Activated CD4-positive, alpha-beta T cell treated with anti-CD3 and anti-CD28 coated beads, Interleukin-2, amount 50 U/mL, for 1 hour (primary cell): ENCODE measurements at places on chromosomes 5 and 9.

GRCh38 chr5:93572608-93573353 is 8.2 kb downstream of the NR2F1-AS1 start:
- DNase-seq: no peak

DNA sequence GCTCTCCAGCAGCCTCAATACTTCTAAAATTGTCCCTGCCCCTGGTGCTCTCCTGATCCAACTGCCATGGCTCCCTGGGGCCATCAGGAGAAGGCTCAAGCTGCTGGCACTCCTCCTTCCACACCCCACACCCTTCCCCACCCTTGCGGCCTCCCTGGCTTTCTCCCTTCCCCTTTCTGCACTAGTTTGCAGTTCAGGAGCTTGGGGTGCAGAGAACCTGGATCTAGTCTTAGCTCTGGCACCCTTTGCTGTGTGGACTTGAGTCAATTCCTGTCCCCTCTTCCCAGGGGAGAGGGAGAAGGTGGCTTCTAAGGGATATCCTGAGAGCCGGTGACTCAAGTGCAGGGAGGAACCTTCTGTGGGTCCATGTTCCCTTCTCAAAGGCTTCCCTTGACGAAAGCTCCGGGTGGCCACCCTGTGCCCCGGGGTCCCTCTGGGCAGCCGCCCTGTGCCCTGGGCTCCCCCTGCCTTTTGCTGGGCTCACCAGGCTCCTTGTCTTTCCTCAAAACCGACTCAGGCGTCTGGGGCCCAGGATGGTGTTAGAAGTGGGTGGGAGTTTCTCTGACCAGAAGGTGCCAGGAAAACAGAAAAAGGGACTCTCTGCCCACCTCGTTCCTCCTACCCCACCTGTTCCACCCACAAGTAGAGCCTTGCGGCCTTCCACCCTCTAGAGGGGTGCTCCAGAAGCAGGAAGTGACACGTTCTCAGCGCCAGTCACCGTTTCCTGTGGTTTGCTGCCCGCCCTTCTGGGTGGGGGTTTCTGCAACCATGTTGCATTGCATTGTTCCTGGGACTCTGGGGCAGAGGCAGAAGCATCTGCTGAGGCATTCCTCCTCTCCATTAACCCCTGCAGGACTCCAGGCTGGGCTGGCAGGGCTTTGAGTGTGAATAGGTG is 15.0 kb downstream of the GLIPR2 start:
- peak; percentile 83 for DNase-seq

GRCh38 chr5:172313915-172314314 is 30.4 kb upstream of the UBTD2 start:
- no peak for DNase-seq

DNA sequence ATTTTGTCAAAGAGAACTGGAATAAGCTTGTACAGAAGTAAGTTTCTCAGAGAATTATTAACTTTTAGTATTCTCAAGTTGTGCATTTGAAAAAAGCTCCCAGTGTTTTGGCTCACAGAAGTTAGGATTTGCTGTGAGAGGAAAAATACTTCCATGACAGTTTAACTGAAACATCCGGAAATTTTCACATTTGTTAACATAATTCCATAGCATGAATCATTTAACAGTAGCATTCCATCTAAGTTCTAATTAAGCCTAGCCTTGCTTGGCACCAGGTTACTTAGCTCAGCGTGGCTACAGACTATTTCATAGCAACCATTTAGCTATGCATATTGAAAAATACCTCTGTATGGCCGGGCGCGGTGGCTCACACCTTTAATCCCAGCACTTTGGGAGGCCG is 90.8 kb downstream of the LNPEP start:
- no peak for DNase-seq

DNA sequence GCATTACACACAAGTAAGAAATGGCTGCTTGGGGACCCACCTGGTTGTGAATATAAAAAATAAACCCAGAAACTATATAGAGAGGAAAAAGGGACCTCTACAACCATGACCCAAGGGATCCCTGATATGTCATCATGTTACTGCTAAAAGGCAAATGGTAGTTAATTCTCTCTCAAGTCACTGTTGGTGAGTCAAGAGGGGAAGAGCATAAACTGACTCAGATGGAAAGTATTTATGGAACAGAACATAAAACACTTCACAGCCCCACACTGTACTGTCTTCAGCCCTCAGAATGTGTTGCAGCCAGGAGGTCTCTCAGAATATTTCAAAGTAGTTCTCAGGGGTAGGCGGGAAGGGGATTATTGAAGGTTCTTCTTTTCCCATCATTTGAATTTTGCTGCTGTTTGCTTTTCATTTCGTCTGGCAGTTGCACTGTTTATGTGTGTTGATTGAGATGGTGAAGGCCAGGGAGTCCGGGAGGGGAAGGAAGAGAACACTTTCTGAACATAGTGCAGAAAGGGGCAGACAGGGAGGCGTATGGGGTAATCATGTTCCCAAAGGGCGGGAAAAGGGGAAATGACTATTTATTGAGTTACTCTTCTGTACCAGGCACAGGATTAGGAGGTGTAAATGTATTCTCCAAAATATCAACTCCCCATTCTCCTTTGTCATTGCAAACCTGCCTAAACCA is 85.5 kb downstream of the TEK start:
- no peak for DNase-seq

DNA sequence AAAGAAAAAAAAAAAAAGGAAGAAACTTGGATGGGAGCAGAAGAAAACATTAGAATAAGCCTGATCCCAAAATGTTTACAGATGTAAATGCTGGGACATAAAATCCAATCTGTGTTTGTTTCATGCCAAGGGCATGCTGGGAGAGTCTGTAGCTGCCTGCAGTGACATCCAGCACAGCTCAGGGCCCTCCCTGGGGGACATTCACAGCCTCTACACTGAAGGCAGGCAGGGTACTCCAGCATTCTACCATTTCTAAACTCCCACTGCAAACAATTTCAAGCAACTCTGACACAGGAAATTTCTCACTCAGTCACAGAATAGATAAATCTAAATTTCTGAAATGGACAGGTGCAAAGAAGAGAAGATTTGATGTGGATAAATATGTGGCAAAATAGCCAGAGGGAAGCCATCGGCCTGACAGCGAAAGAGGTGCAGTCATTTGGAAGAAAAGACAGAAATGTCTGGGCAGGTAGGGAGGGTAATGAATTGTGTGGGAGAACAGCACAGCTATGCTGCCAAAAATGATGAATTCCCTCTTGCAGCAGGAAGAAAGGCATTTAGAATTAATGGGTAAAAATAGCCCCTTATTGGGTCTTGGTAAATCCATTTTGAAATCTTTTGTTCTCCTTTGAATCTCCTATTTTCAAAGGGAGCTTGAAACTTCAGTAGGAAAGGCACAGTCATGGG is 199.4 kb downstream of the MED10 start:
- DNase-seq: no peak

- DNase-seq: no peak
These were observed 22.7 kb downstream of the MED27 start for GRCh38 chr9:132056717-132057560.

- no peak for DNase-seq
These were observed 15.1 kb upstream of the OXCT1 start for GRCh38 chr5:41885286-41885685.

GRCh38 chr5:67316695-67317094 is 120.1 kb upstream of the CD180 start:
- no peak for DNase-seq

DNA sequence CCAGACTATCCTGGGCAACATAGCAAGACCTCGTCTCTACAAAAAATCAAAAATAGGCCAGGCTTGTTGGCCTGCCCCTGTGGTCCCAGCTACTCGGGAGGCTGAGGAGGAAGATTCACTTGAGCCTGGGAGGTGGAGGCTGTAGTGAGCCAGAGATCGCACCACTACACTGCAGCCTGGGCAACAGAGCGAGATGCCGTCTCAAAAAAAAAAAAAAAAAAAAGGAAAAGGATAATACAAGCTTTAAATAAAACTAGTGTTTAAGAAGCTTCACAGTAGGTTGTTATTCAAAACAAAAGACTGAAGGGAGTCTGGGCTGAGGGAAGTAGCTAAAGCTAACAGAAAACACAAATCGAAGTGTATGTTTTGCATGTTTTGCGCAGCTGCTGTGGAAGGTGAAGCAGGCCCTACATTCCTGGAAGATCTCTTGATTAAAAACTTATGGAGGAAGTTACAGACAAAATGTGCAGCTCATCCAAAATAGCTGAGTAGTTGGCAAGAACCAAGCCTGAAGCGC is 581 bp upstream of the C9orf40 start:
- DNase-seq: no peak

- no peak for DNase-seq
These were observed 73.5 kb upstream of the GALNT10 start for GRCh38 chr5:154117050-154117449.

- DNase-seq: no peak
These were observed 24.0 kb downstream of the LIX1 start for GRCh38 chr5:97118261-97119006.

GRCh38 chr9:125343518-125344275 is 82.1 kb downstream of the GAPVD1 start:
- no peak for DNase-seq

DNA sequence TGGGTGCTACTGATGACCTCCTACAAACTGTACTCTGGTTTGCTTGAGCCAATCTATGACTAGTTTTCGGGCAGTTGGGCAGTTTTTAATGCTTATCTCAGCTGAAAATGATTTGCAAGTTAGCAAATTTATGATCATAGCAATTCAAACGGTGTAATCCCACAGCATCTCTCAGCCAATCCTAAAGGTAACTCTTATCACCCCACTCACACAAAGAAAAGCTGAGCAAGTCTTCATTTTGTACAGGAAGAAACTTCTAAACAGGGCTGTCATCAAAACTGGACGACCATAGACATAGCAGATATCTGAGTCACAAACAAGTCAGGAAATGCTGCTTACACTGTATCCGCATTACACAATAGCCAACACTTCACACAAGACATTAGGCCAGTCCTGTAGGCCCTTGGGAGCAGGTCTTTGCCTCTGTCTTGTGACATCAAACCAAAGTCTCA is 2.6 kb upstream of the ENC1 start:
- DNase-seq: no peak

GRCh38 chr5:106959387-106959786 is 711.4 kb downstream of the EFNA5 start:
- no peak for DNase-seq

GRCh38 chr5:59371525-59372127 is 521.9 kb downstream of the PDE4D start:
- no peak for DNase-seq

- DNase-seq: no peak
These were observed 32.9 kb downstream of the TSPAN17 start for GRCh38 chr5:176680226-176680563.

DNA sequence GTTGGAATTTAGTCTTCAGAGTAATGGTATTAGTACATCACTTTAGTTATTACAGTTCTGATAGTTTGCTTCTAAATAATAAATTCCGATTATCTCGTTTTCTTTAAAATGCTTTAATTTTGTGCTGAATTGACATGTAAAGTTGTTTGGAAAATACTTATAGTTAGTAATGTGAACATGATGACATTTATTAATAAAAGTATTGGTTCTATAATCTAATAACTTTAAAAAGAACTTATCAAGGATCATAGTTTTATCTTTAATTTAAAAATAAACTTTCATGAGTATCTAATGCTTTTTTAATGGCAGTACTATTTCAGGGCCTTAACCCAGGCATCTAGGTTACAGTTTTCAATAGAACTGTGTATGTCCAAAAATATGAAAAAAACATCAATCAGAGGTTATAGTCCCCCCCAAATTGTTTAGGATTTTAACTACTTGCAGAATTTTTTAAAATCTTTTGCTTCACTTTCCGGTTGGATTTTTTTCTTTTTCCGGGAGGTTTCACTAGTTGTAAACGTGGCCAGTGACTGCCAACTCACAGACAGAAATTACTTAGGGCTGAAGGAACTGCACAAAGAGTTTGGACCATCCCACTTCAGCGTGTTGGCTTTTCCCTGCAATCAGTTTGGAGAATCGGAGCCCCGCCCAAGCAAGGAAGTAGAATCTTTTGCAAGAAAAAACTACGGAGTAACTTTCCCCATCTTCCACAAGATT is 680 bp downstream of the GPX8 start:
- no peak for DNase-seq

GRCh38 chr5:17182494-17182893 is 34.9 kb upstream of the BASP1 start:
- no peak for DNase-seq

DNA sequence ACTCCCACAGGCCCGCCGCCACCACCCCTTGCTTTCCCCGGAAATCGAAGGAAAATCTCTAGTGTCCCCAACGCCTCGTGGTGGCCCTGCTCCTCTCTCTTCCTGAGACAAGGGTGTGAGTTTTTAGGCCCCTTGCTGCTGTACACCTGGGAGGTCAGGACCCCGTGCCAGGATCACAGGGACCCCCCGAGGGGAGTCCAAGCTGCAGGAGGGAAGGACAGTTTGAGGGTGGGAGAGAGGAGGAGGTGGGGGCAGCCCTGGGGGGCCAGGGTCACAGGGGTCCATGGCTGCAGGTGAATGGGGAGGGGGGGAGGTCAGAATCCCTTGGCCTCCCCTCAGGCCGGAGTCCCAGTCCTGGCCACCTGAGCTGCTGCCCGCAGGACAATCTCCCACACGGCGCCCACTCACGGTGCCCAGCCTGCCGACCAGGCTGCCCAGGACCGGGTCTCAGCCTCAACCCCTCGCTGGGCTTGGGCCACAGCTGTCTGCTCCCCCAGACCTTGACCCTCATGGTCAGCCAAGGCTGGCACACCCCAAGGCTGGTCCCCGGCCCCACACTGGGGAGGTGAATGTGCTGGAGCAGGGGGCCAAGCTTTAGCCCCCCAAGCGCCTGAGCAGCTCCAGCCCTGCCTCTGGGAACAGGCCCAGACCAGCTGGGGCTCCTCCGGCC is 19.9 kb downstream of the TPPP start:
- no peak for DNase-seq

DNA sequence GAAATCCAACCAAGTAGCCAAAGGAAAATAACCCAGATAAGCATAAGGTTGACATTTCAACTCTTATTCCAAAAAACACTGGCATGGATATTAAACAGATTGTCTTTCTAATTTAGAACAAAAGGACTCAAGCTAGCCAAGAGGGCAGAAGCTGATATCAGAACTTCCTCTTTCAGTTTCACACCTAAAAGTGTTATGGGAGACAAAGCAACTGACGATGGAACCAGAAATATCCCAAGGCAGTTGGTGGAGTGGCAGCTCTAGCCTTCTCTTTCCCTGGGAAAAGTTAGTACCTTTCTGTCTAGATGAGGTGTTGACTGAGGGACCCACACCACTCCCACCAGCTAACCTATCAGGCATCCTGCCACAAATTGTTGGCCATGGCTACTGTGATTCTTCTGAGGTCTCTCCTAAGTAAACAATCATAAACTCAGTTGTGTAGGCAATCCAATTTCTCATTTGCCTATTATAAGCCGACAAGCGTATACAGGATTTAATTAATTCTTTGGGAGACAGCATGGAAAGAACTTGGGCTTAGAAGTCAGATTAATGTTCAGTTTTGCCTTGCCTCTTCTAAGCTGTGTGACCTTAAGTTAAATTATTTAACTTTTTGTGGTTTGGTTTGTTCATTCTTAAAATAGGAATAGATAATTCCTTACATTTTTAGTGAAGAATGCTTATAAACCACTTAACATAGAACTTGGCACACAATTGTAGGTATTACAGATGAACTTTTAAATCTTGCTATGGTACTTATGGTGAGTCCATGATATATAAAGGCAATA is 110.9 kb upstream of the ADAMTSL1 start:
- DNase-seq: no peak

- no peak for DNase-seq
These were observed 25.2 kb downstream of the RIGI start for GRCh38 chr9:32500768-32501167.
